A549 treated with GW870086 at 1 μM for 4 hours (cell line): ENCODE measurements at places on chromosomes 5 and 9. TPM values are rescaled to one million over a fixed set of nuclear protein-coding genes. Genes with fewer than 3 reads are reported as not detected.

GFM2 gene
- 18.1 to 25.7 TPM (median 23.4 TPM) in 5 replicates for total RNA-seq

EFNA5 gene
- total RNA-seq: 18.9 to 27.6 TPM (median 23.7 TPM) in 5 replicates

IL3 gene
- not detected in 5 replicates for total RNA-seq

RLN2 gene
- 0.17 to 0.39 TPM (median 0.39 TPM) in 3 of 5 replicates, not detected in the others for total RNA-seq

ZNF879 gene
- 0.51 to 1.1 TPM (median 0.90 TPM) in 5 replicates for total RNA-seq

IL7R gene
- 0.17 to 0.42 TPM (median 0.29 TPM) in 5 replicates for total RNA-seq

SEMA4D gene
- 3.9 to 5.7 TPM (median 5.1 TPM) in 5 replicates for total RNA-seq

ZBED3 gene
- total RNA-seq: 3.2 to 4.2 TPM (median 3.6 TPM) in 5 replicates
